ENCODE measurements at places on chromosomes 2 and 18.

GRCh38 chr2:179106676-179107428 is 56.9 kb upstream of the CCDC141 start:
- DNase-seq = no peak

DNA sequence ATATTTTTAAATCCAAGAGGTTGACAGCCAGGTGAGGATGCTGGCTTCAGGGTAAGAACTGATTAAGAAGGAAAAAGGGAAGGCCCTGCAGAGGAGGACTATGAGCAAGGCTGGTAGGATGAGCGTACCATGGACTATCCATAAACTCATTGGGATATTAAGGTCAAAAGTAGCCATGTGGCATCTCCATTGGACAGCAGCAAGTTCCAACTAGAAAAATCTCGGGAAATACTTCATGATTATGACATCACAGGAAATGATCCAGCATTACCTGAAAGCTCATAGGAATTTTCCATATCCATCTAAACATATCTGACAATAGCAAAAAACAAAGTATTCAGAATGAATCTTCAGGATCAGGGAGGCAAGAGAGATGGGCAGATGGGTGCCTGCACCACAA is 34.2 kb downstream of the TGFA start:
- no peak for DNase-seq

GRCh38 chr2:11483806-11484617 is 18.1 kb upstream of the E2F6 start:
- no peak for DNase-seq

DNA sequence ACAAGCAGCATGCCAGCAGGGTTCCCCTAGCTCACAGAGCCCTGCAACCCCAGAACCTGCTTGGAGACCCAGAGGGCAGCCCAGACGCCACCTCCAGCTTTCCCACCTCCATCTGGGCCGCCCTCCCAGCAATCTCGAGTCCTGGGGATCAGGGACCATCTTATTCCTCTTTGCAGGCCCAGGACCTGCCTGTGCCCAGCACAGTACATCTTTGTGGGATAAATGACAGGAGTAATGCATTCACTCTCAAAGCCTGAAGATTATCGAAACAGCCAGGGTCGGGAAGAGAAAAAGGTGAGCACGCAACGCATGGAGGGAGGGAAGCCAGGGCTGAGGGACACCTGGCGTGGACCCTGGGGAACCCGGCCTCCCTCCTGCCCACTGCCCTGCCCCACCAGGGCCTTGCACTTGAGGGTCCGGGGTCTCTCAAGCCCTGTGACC is 144.1 kb downstream of the NDUFA10 start:
- no peak for DNase-seq

All from stimulated activated CD4-positive, alpha-beta T cell treated with anti-CD3 and anti-CD28 coated beads, Interleukin-1b, Interleukin-23, amount 100 ng/mL, for 1 hour (primary cell).